ENCODE measurements at places on chromosomes 11 and 22.
A peak's percentile ranks its signal among the peaks of the same experiment; 100 is the strongest.

- no peak for DNase-seq
Measured at GRCh38 chr11:34659096-34659733, 38.3 kb downstream of the EHF start.

GRCh38 chr11:67060111-67060522 is 3.5 kb downstream of the RHOD start:
- no peak for DNase-seq

GRCh38 chr22:36166518-36167220 is 6.1 kb upstream of the APOL3 start:
- no peak for DNase-seq

- no peak for DNase-seq
Measured at GRCh38 chr11:57513452-57513795, 2.1 kb downstream of the SLC43A1 start.

DNA sequence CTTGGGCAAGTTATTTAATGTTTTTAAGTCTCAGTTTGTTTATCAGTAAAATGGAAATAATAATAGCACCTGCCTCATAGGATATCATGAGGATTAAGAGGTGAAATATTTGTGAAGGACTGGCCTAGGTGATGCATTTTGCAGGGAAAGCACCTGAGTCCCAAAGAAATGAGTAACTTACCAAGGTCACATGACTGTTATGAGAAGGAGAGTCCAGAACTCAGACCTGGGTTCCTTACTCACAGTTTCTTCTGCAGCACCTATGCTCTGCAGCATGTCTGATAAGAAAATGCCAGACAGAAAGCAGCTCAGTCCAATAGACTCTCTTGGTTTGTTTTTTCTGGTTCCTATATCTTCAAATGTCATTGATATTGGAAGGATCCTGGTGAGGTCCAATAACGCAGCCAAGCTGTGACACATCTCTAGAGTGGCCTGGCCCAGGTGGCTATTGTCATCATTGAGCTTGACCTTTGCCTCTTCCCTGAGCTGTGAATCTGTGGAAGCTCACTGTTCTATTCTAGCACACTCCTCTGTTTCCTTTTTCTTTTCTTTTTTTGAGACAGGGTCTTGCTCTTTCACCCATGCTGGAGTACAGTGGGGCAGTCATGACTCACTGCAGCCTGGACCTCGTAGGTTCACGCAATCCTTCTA is 174.7 kb upstream of the NAV2 start:
- DNase-seq = no peak

DNA sequence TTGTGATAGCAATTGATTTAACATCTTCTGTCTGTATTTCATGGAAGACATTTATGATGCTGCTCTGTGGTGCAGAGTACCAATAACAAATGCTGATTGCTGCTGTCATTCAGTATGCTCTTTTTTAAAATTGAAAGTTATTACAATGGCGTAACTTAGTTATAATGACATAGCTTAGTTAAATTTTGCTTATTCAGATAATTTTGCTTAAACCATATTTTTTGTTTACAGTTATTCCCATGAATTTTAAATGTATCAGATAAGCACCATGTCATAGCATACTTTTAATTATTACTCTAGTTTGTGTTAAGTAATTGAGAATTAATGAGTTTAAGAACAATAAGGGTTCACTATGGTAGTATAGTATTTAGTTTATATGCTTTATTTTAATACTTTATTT is 15.5 kb downstream of the PRMT3 start:
- DNase-seq = no peak

GRCh38 chr11:61549662-61550568 is 31.0 kb downstream of the SYT7 start:
- DNase-seq = no peak

DNA sequence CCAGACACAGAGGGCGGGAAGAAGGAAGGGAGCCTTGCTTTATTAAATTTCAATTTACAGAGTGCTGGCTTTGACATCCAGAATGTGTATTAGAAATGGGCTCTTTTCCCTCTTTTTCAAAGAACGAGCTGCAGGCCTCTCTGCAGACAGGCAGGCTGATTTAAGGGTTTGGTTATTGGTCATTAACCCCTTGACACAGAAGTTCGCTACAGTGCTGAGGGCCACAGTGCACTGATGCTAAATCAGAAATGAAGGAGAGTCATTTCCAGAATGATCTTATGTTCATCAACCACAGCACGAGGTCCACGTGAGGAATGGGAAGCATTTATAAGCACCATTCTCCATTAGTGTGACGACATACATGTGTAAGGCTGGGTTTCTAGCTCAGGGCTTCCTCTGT is 51.8 kb downstream of the CSNK2A3 start:
- no peak for DNase-seq

DNA sequence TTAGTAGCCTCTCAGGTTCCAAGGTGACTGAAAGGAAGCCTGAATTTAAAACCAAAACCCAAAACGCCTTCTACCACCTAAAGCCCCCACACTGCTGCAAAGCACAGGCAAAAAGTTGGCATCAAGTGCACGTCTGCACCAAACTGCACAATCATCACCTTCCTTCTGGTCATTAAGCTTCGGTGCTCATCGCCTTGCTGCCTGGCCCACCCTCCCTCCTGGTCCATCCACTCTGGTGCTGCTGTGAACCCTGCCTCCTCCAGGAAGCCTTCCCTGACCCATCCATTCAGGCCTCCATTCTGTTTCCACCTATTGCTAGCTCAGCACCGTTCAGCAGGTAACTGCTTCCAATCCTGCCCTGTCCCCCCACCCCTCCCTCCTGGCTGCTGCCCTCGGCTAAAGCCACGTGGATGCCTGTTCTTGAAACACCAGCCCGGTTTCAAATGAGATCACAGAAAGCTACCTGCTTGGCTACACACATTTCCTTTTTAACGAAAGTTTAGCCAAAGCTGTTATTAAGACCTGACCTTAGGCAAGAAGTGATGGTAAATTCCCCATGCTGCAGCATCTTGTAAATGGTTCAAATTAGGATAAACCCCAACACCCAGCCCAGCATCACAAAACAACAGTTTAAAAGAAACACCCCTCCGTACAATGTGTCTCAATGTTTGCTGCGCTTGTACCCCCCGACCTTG is 53.8 kb upstream of the CD5 start:
- no peak for DNase-seq

DNA sequence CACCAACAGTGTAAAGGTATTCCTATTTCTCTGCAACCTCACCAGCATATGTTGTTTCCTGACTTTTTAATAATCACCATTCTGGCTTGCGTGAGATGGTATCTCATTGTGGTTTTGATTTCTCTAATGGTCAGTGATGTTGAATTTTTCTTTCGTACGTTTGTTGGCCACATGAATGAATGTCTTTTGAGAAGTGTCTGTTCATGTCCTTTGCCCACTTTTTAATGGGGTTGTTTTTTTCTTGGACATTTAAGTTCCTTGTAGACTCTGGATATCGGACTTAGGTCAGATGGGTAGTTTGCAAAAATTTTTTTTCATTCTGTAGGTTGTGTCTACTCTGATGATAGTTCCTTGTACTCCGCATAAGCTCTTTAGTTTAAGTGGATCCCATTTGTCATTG is 22.8 kb downstream of the USP35 start:
- DNase-seq = no peak

DNA sequence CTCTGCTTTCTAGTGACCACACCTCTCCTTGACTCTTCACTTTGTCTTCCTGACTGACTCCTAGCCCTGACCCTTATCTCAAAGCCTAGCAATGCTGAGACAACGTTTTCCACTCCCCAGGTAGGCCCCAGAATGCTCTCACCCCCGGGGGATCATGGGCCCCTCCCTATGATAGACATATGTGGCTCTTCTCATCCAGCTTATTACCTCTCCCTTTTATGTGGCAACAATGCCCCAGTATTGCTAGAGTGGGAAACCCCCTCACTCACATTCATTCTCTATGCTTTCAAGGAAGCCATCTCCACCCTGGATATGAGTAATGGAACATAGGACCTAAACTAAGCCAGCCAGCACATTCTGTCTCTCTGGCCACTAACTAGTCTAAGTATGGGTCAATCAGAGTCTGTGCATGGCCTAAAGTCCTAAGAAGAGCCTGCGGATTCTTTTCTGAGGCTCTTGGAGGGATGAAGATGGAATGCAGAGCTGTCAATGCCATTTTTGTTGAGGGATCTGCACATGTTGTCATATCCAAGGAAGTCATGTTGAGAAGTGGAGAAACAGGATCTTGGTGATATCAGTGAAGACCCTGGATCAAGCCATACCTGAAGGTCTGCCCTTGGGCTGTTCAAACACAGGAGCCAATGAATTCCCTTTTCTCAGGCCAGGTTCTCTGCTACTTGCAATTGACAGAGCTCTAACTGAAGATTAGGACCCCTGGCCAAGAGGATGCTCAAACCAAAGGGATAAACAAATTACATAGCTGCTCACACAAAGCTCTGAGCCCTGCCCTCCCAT is 79.8 kb upstream of the GRK3 start:
- no peak for DNase-seq

DNA sequence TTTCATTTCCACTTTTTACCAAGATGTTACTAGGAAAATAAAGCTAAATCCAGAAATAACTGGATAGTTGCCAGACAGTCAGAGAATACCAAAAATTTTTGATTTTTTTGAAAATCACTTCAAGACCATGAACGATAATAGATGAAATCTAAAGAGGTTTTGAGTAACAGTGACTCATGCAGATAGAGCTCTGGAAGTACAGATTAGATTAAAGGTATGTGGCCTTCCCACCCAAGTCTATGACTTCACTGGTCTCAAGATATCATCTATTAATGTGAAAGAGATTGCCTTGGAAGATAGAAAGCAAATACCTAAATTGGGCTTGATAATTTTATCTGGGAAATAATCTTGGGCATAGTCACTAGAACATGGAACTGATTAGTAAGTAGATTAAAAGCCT is 415.9 kb downstream of the METTL15 start:
- DNase-seq = no peak

DNA sequence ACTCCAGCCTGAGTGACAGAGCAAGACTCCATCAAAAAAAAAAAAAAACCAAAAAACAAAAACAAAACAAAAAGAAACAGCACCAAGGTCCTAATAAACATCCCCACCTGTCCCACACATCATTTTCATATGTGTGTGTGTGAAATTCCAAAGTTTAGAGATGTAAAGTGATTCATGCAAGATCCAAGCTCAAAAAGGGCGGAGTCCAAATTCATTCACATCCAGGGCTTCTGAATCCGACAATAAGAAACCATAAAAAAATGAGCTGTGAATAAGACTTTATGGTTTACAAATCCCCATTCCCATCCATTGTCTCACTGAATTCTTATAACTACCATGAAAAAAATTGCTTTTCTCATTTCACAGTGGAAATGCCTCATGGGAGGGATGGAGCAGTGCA is 30.9 kb upstream of the IGSF22 start:
- no peak for DNase-seq

- no peak for DNase-seq
Measured at GRCh38 chr11:102108734-102109440, 1.4 kb upstream of the YAP1 start.

DNA sequence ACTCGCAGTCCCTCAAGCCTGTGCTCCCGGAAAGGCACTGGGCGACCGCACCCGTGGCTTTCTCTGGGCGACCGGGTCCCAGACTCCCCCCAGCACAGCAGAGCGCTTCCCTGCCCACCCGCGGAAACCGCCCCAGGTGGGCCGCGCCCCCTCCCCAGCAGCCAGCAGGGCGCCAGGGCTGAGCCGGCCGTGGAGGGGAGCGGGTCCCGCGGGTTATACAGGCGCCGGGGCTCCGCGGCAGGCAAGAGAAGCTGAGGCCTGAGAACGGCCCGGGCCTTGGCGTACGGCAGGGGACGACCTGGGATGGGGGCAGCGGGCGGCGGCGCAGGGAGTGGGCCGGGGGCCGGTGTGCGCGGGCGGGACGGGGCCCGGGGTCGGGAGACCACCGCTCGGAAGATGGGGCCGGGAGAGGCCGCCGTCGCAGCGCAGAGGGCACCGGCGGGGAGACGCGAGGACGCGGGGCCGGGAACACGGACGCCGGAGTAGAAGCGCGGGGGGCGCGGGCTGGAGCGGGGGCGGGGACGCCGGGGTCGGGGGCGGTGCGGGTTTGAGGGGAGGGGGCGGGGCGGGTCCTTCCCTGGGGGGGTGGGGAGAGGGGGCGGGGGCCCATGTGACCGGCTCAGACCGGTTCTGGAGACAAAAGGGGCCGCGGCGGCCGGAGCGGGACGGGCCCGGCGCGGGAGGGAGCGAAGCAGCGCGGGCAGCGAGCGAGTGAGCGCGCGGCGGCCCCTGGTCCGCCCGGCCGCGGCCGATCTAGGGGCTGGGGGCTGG is at the start of gene MDK:
Gene MDK (plus strand): TSS at position 622 of the 771 bp plus-strand sequence. CDS start 389 bp downstream, outside the sequence.
- DNase-seq = peak; percentile 22

GRCh38 chr11:48880021-48880441 is 103.7 kb downstream of the TRIM51G start:
- DNase-seq = no peak

DNA sequence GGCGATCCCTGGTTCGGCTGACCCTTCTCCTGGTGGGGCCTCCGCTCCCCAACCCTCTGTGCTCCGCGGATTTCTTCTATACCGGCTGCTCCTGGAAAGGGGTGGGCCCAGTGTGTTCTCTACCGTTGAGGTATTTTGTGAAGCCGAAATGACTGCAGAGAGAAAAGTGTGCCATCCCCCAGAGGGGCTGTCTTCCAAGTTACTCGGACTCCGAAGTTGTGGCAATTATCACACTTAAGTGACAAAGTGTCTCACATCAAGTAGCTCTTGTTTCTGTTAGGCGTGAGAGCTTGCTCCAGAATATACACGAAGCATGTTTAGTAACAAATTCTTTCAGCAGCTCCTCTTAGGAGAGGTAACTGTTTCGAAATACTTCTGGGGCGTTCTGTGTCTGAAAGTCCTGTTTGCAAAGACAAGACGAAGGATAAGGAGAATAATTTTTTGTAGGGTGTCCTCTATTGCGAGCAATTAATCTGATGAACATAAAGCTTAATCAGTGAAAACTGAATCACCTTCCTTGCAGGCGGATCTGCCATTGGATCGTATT is 434 bp downstream of the XPNPEP3 start:
- DNase-seq = peak; percentile 5

DNA sequence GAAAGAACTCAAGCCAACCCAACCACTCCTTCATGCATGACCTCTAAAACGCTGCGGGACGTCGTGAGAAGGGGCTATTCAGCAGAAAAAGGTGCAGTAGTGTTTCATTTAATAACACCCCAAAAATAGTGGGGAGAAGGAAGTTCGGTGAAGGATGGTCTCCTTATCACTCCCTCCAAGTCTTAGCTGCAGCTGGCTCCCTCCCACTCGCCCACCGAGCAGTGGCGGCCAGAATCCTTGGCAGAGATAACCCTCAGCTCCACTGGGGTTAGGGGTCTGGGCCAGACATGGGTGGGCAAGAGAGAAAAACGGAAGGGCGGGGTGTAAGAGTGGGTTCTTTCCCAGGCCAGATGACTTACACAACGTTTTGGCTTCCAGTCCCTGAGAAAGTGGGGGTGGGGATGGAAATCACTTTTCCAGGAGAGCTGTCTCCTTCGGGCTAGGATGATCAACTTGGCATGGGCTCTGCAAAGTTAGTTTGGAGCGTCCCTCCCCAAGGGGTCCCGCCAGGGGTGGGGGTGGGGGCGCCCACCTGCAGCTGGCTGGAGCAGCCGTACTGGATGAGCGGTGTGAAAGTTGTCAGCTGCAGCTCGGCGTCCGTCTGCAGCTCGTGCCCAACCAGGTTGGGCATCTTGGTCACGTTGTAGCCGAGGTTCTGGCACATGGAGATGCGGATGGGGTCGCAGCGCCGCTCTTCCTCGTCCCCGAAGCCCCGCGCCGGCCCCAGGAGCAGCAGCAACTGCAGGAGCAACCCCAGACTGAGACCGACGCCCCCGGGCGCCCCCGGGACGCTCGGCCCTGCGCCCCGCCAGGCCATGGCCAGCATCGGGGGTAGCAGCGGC is 705 bp downstream of the FZD4 start:
- peak; percentile 7 for DNase-seq
